Naive thymus-derived CD4-positive, alpha-beta T cell (primary cell): ENCODE measurements at places on chromosomes 12 and 14. TPM values are rescaled to one million over a fixed set of nuclear protein-coding genes. Genes with fewer than 3 reads are reported as not detected.
A peak's percentile ranks its signal among the peaks of the same experiment; 100 is the strongest.

The IGF1 gene
- total RNA-seq = 0.84 and 1.1 TPM in 2 replicates

The PLEK2 gene
- 0.36 and 1.1 TPM in 2 replicates for total RNA-seq

The RBM23 gene
- total RNA-seq = 91.4 and 95.3 TPM in 2 replicates

The PLEKHG7 gene
- not detected for total RNA-seq

The LRFN5 gene
- not detected in 2 replicates for total RNA-seq

The RFLNA gene
- total RNA-seq = not detected

DNA sequence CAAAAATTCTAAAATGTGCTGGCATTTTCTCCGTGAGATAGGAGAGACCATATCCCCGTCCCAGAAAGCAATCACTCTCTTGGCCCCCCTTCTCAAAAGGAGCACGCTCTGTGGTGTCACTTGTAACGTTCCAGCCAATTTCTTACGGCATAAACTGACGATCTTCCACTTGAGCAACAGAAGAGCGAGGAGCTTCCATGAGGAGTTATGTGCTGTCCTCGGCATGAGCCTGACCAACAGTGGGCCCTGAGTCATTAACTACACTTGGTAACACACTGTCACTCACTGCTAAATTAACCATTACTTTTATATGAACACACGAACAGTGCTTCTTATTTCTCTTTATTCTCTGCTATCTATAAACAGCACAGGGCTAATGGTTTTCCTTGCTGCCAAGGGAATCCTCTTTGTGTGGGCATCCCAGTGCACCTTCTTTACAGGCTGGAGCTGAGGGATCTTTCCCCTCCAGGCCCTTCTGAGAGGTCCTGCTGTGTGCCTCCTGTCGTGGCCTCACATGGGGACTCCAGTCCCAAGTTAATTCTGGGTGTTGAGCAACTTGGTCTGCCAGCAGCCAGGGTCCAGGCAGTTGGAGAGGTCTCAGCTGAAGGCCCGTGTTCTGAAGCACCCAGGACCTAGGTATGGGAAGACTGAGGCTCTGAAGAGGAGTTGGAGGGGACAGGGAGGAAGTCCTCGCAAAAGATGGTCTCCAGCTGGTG is 9.4 kb downstream of the SLC6A13 start:
- DNase-seq = no peak

DNA sequence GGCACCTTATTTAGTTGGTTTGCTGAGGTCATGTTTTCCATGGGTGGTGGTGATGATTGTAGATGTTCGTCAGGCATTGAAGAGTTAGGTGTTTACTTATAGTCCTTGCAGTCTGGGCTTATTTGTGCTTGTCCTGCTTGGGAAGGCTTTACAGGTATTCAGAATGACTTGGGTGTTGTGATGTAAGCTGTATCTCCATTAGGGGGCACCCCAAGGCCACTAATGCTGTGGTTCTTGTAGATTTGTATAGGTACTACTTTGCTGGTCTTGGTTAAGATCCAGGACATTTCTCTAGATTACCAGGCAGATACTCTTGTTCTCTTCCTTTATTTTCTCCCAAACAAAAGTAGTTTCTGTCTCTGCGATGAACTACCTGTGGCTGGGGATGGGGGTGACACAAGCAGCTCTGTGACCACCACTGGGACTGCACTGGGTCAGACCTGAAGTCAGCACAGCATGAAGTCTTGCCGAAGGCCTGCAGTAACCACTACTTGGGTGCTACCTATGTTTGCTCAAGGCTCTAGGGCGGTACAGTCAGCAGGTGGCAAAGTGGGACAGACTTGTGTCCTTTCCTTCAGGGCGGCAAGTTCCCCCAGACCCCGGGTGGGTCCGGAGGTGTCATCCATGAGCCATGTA is 35.8 kb upstream of the FBXO33 start:
- no peak for DNase-seq

DNA sequence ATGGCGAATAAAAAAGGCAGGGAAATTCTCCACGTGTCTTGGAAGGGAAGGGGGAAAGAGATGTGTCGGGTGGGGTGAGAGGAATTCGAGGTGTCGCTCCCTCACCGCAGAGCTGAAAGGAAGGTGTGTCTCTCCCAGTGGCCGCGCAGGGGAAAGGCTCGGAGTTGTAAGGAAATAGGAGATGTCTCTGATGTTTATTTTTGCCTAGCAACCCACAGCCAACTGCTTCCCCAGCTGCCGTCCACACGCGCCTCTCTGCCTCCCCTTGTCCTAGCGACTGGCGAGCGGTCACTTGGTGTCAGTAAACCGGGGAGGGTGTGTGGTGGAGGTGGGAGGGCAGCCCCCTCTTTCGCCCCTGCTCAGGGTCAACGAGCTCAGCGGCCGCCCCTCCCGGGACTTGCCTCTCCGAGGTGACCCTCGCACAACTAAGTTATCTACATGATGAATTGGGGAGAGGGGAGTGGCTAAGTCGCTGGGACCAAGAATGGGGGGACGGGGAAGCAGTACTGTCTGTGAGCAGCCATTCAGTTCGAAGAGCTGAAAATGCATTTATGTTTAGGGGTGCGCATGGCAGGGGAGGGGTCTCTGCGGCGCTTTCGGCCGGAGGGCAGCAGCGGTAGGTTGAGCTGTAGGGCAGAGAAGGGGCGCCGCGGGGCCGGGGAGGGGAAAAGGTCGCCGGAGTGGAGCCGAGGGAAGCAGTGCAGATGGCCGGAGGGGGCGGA is 585 bp upstream of the DYRK2 start:
- DNase-seq = peak; percentile 62

GRCh38 chr14:69886453-69887242 is 7.4 kb downstream of the SMOC1 start:
- DNase-seq = no peak

- DNase-seq = no peak
Observed at GRCh38 chr14:63881926-63882325, 29.1 kb downstream of the SYNE2 start.

DNA sequence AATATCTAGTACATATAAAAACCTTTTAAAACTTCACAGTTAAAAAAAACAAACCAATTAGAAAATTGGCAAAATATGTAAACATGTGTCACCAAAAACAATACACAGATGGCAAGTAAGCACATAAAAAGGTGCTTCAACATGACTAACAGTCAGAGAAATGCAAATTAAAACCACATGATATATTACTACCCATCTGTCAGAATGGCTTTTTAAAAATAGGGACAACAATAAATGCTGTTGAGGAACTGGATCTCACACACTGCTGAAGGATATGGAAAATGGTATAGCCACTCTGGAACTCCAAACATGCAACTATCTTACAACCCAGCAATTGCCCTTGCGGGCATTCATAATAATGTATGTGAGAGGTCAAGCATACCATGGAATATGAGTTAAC is 1153.6 kb downstream of the FLRT2 start:
- DNase-seq = no peak

GRCh38 chr14:64053694-64054669 is 201.2 kb downstream of the SYNE2 start:
- DNase-seq = no peak

- DNase-seq = no peak
Observed at GRCh38 chr12:4051596-4051995, 178.4 kb upstream of the PARP11 start.

- DNase-seq = peak; percentile 3
Observed at GRCh38 chr14:94354638-94355185, 31.6 kb upstream of the SERPINA6 start.

GRCh38 chr12:97177481-97177880 is 270.4 kb downstream of the NEDD1 start:
- no peak for DNase-seq

GRCh38 chr14:65054471-65055085 is 47.7 kb downstream of the MAX start:
- no peak for DNase-seq

DNA sequence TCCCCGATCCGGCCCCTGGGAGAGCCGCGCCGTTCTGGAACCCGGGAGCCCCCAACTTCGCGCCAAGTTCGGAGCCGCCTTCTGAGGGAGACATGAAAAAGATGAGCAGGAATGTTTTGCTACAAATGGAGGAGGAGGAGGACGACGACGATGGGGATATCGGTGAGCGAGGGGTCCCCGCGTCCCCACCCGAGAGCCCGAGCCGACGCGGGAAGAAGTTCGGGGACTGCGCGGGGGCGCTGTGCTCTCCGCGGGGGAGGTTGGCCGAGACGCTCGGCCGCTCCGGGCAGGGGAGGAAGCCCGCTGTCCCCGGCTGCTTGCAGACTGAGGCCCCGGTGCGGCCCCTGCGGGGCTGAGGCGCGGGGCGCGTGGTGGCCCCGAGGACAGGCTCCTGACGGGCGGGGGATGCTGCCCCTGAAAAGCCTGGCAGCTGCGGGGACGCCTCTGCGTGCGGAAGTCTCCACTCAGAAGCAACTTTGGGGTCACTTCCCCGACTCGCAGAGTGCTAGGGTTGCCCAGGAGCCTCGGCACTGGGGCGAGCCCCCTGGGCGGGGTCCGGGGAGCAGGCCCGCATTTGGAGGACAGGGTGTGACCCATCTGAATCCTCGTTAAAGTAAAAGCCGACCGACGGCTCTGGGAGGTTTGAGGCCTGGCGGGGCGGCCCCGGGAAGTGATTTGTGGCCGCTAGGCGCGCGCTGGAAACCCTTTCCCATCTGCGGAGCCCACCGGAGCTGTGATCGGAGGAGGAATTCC is 511 bp downstream of the ANO6 start:
- DNase-seq = peak; percentile 23

DNA sequence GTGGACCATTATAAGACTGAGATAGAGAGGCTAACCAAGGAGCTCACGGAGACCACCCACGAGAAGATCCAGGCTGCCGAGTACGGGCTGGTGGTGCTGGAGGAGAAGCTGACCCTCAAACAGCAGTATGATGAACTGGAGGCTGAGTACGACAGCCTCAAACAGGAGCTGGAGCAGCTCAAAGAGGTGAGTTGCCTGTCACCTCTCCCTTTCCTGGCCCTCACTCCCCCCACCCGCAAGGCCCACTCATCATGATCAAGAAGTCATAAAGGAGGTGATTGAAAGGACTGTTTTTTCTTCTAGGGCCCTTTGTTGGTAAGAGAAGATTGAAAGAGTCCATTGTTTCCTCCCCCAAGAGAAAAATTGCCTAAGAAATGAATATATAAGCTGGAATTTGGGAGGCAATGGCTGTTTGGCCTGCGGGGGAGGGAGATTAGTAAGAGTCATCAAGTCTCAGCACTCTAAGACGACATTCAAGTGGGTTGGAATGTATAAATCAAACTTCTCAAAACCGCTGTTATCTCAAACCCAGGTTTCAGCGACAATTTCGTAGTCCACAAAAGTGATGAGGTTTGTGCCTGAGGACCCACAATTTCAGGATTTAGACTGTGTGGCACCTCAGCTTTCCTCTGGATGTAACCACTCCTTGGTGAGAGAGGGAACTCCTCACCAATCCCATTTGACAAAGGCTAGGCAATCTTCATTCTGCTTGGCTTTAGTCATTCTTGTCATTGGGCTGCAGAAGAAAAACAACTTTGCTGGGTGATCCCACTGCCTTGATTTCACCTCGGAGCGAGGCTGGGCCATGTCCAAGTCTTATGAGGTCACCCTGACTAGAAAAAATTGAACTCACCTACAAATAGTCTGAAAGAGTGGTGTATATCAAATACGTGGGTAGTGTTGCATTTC is 966 bp downstream of the BICD1 start:
- no peak for DNase-seq

DNA sequence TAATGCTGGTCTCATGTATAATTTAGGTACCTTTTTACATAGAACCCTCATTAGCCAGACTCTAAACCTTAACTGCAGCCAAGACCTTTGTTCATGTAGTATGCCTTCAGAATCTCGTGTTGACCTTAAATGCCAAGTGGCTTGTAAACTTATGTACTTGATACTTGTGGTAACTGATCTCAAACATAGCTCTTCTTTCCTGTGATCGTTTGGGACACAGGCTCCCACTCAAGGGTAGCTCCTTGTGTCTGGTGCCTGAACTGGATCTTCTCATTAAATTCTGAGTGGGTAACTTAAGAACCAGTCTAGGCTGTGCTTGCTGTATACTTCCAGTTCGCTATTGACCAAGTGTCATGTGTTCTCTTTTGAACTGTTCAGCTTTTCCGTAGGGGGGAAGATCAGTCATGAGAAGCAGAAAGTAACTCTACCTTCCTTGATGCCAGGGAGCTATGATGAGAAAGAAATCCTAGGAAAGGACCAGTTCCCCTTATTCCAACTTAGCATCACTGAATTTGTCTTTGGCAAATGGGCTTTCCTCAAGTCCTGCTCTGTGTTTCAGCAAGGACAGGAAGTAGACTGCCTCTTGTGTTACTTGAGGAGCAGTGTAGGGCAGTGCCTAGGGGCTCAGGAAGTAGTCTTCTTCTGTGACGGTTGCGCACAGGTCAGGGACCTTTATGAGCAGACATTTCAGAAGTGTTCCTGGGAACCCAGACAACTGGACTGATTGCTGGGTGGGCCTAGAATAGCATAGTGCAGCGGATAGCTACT is 2.5 kb downstream of the LGALS3 start:
- no peak for DNase-seq

- DNase-seq = no peak
Observed at GRCh38 chr12:77786675-77787074, 44.0 kb upstream of the NAV3 start.

GRCh38 chr14:58488550-58488949 is 61.0 kb downstream of the KIAA0586 start:
- DNase-seq = no peak

DNA sequence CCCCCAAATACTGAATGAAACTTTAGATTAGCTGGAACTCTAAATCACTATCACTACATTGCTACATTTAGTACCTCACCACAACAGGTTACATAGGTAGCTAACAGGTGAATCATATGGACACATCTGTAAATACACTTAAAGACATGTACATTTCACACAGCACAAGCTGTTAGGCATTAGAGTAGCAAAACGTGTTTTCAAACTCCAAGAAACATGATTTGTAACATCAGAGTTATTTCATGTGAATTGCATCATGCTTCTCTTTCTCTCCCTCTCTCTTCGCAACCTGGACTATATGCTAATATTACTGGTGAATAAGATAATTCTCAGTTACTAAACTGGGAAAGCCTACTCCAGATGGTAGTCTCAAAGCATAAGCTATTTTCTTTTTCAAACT is 4.3 kb downstream of the SEL1L start:
- no peak for DNase-seq

- DNase-seq = no peak
Observed at GRCh38 chr14:61455351-61455750, 134.0 kb downstream of the PRKCH start.

GRCh38 chr12:2925322-2925995 is 33.7 kb upstream of the TEAD4 start:
- no peak for DNase-seq

GRCh38 chr14:41298328-41298690 is 308.4 kb upstream of the LRFN5 start:
- DNase-seq = no peak

GRCh38 chr12:66403746-66404145 is 101.5 kb downstream of the HELB start:
- DNase-seq = no peak

GRCh38 chr12:132633901-132634300 is 15.3 kb downstream of the P2RX2 start:
- no peak for DNase-seq
